ENCODE measurements at places on chromosomes 1 and 21. TPM values are rescaled to one million over a fixed set of nuclear protein-coding genes. Genes with fewer than 3 reads are reported as not detected.

KCNJ9 gene
- not detected for total RNA-seq

DNA sequence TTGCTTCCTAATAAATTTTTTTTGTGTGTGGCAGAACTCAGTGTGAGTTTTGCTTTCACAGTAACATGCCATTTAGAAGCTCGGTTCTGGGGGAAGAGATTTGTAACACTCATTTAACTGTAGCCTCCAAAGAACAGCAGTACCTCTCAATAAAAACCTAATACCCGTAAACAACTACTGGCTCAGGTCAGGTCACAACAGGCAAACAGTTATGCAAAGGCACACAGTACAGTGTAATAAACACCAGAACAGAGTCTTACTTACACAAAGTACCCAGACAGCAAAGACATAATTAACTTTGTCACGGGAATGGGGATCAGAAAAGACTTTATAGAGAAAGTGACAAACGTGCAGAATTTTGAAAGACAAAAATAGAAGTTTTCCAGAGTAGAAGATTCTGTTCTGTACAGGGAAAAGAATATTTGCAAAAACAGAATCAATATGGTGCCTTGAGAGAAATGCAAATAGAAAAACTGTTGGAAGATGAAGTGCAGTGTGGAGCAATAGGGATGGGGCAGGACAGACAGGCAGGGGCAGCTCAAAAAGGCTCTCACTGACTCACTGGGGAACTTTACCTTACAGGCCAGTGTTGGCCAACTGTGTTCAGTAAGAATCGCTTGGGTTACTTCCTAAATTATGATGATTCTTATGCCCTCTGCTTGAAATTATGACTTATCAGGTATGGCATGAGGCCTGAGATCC lies 38.8 kb downstream of the EGLN1 start:
- H3K4me1 ChIP-seq = peaks cover 64% of the 10 kb centered on the region
- DNase-seq = no peak
- no peaks in the 10 kb centered on the region for H3K36me3 ChIP-seq
- H3K27ac ChIP-seq = peak overlapping the region; percentile 43
- no peaks in the 10 kb centered on the region for H3K27me3 ChIP-seq

GRCh38 chr1:162398999-162399580 lies 12.8 kb downstream of the SH2D1B start:
- no peaks in the 10 kb centered on the region for H3K4me1 ChIP-seq
- no peak overlapping the region for H3K4me3 ChIP-seq
- H3K27ac ChIP-seq = no peak overlapping the region
- no peak for DNase-seq

DNA sequence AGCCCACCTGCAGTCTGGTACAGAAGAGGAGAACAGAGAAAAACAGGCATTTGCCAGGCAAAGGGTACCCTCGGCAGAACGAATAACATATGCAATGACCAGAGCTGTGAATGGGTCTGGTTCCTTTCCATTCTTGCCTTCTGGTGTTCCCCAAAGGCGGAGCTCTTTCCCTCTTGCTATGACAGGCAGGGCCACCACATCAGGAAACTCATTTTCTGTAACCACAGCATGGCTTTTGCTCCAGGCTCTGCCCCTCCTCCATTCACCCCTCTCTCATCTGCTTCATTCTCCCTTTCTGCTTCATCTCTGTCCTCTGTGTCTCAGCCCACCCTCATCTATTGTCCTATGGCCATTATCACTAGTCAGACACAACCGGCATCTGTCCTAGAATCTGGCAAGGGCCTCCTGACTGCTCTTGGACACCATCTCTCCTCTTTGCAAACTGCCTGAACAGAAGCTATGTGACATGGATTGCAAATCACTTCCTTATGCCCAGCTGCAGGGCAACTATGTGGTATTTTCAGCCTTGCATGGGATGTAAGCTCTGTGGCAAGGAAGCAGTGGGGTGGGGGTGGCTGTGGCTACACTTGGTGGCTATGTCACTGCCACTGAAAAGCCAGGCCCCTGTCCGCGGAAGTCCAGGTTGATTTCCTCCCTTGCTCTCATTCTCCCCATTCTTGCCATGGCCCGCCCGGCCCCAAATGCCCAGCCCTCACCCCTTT lies 78.8 kb upstream of the ABCD3 start:
- no peaks in the 10 kb centered on the region for H3K27me3 ChIP-seq
- H3K4me3 ChIP-seq = no peak overlapping the region
- no peaks in the 10 kb centered on the region for H3K4me1 ChIP-seq
- DNase-seq = no peak
- no peak overlapping the region for H3K27ac ChIP-seq
- H3K36me3 ChIP-seq = no peaks in the 10 kb centered on the region

DNA sequence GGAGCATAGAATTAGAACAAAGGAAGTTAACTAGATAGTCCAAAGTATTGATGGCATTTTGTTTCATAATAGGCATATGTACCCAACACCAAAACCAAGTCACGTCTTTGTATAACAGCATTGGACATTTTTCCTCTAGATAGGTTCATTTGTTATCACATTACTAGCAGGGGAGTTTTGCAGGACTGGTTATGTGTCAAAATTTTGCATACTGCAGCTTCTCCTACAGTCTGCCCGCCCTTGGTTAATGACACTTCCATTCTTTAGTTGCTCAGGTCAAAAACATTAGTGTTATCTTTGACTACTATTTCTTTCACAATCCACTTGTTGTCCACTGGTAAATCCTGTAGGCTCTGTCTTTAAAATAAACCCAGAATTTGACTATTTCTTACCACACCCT lies 8.9 kb downstream of the CAPZA1 start:
- peaks cover 84% of the 10 kb centered on the region for H3K4me1 ChIP-seq
- no peak for DNase-seq
- no peak overlapping the region for H3K4me3 ChIP-seq
- H3K36me3 ChIP-seq = no peaks in the 10 kb centered on the region

BARHL2 gene
- total RNA-seq = not detected

GRCh38 chr1:61171974-61172373 lies 89.6 kb downstream of the NFIA start:
- peaks cover 62% of the 10 kb centered on the region for H3K4me1 ChIP-seq
- no peak for DNase-seq
- no peaks in the 10 kb centered on the region for H3K27me3 ChIP-seq
- H3K4me3 ChIP-seq = no peak overlapping the region
- H3K36me3 ChIP-seq = no peaks in the 10 kb centered on the region

DNA sequence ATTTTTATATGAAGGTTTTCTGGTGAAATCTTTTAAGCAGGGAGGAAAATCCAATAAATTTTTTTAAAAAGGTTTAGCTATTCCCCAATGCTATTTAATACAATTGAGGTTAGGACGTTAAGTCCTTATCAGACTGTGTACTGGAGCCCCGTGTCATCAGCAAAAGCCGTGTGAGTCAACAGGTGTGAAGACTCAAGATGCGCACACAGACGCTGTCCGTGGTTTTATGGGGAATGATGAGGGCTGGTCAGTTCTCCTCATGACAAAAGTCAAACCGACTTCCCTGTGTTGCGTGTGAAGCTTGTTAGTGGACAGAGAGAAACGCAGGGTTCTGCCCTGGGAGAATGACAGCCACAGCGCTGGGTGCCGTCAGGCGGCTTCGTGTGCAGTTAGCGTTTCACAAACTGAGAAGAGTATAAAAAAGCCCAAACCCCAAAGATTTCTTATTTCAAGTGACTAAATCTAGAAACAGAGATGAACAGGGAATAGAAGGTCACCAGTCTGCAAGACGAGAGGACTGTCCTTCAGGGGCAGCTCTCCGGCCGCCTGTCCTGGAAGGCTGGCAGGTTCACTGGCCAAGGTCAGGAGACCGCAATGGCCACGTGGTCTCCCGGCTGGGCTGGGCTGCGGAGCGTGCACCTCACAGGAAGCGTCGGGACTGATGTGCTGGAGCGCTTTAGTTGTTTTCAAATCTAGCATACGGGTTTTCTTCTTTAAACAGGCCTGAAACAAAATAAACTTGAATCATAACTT lies 22.4 kb downstream of the PTTG1IP start:
- H3K4me3 ChIP-seq = no peak overlapping the region
- H3K36me3 ChIP-seq = no peaks in the 10 kb centered on the region
- H3K27ac ChIP-seq = no peak overlapping the region
- DNase-seq = no peak

APCS gene
- not detected for total RNA-seq

- no peaks in the 10 kb centered on the region for H3K36me3 ChIP-seq
- DNase-seq = no peak
- no peaks in the 10 kb centered on the region for H3K4me1 ChIP-seq
- no peak overlapping the region for H3K27ac ChIP-seq
Observed at GRCh38 chr1:244197851-244198375, 146.8 kb downstream of the ZBTB18 start.

- peaks cover 8% of the 10 kb centered on the region for H3K36me3 ChIP-seq
- H3K27me3 ChIP-seq = no peaks in the 10 kb centered on the region
- H3K4me1 ChIP-seq = no peaks in the 10 kb centered on the region
- no peak overlapping the region for H3K27ac ChIP-seq
Observed at GRCh38 chr1:11289064-11289463, 16.1 kb downstream of the UBIAD1 start.

PANK4 gene
- total RNA-seq = 39.5 TPM

- no peaks in the 10 kb centered on the region for H3K27me3 ChIP-seq
- H3K36me3 ChIP-seq = no peaks in the 10 kb centered on the region
- no peaks in the 10 kb centered on the region for H3K4me1 ChIP-seq
- no peak for DNase-seq
- H3K27ac ChIP-seq = no peak overlapping the region
Observed at GRCh38 chr1:36773827-36774541, 260.3 kb downstream of the GRIK3 start.

GRCh38 chr1:234478152-234478480 lies 863 bp downstream of the TARBP1 start:
- peaks cover 8% of the 10 kb centered on the region for H3K4me1 ChIP-seq
- DNase-seq = no peak
- no peaks in the 10 kb centered on the region for H3K27me3 ChIP-seq
- peak overlapping the region; percentile 79 for H3K27ac ChIP-seq

GRCh38 chr1:35220976-35221375 lies 28.0 kb upstream of the SFPQ start:
- no peaks in the 10 kb centered on the region for H3K27me3 ChIP-seq
- no peaks in the 10 kb centered on the region for H3K36me3 ChIP-seq
- peaks cover 7% of the 10 kb centered on the region for H3K4me1 ChIP-seq
- no peak overlapping the region for H3K27ac ChIP-seq
- no peak overlapping the region for H3K4me3 ChIP-seq

DNA sequence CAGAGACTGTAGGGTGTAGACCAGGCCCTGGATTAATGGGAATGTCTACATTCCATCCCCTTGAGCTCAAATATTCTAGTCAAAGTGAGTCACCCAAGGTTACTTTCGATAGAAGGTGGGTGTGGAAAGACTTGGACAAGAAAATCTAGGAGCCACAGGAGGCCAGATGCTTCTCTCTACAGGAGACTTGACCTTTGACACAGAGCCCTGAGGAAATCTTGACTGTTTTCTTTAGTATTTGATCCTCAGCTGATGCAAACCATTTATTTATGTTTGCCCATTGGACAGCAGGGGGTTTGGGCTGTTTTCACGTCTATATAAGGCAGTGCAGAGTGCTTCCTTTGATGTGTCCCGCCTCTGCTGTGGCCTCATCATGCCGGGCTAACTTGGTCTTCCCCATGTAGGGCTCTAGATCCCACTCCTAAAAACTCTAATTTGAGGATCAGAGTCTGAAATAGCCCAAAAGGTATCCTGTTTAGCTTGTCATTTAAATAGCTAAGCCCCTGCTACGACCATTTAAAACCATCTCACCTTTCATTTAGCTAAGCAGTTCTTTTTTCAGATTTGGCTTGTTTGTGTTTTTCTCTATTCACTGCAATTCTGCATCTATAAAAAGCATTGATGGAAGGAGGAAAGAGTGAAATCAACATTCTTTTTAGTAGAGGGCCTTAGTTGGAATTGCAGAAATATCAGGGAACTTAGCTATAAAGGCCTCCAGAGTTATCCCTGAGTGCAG lies 15.5 kb upstream of the MAP3K7CL start:
- H3K36me3 ChIP-seq = no peaks in the 10 kb centered on the region
- H3K4me3 ChIP-seq = no peak overlapping the region
- H3K27me3 ChIP-seq = no peaks in the 10 kb centered on the region
- DNase-seq = no peak

DNA sequence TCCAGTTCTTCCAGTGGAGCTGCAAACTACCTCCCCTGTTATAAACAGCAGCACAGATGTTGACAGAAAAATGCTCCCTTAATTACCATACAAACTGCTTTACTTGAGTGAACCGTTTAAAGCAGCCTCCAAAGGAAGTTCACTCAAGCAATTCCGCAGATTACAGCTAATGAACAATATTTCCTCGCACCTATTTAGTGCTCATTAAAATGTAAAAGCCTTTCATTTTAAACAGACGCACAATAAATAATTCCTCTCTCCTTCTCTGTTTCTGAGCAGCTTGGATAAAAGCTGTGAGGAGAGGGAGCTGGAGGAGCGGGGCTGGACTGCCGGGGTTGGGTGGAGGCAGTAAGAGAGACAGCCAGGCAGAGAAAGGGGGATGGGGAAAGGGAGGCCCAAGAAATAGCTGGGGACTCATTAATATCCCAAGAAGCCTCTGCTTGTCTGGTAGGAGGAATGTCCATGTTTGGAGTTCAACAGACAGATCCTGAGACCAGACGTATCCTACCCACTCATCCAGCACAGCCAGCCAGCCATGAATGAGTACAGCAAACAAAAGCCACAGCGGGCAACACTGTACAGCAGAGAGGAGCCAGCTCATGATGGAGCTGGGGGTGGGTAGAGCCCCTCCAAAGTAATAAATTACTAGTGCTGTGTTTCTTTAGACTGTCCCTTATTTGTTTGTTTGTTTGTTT lies 227.7 kb downstream of the GPATCH2 start:
- no peak overlapping the region for H3K27ac ChIP-seq
- no peak overlapping the region for H3K4me3 ChIP-seq
- no peak for DNase-seq
- no peaks in the 10 kb centered on the region for H3K36me3 ChIP-seq
- H3K27me3 ChIP-seq = no peaks in the 10 kb centered on the region

- no peaks in the 10 kb centered on the region for H3K27me3 ChIP-seq
- no peaks in the 10 kb centered on the region for H3K36me3 ChIP-seq
- no peak overlapping the region for H3K4me3 ChIP-seq
- H3K4me1 ChIP-seq = peaks cover 41% of the 10 kb centered on the region
- no peak for DNase-seq
Observed at GRCh38 chr1:32991819-32992488, 27.3 kb upstream of the RNF19B start.

DNA sequence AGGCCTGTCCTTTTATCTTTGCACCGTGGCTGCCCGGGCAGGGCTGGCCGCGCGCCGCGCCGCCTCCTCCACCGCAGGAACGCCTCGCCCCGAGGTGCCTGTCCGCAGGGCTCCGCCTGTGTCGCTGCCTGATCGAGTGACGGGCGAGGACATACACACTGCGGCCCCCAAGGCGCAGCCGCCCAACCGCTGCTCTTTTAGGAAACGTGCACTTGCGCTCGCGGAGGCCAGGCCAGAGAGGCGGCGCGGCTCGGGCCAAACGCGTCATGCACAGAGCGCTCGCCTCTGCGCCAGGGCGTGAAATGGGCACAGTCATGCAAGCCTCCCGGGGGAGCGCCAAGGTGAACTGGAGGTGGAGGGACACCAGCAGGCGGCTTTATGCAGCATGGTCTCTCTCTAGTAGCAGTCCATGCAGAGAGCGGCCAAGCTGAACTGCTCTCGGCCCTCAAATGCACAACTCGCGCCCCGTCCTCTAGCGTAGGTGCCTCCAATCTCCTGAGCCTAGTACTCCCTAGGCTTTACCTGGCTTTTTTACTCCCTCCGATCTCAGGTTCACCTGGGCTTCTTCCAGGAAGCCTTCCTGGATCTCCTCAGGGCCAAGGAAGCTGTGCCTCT lies 12.9 kb downstream of the TRABD2B start:
- H3K27me3 ChIP-seq = no peaks in the 10 kb centered on the region
- no peaks in the 10 kb centered on the region for H3K36me3 ChIP-seq
- no peak overlapping the region for H3K4me3 ChIP-seq
- H3K4me1 ChIP-seq = peaks cover 17% of the 10 kb centered on the region
- DNase-seq = no peak
